ENCODE measurements at places on chromosomes 6 and 20.

DNA sequence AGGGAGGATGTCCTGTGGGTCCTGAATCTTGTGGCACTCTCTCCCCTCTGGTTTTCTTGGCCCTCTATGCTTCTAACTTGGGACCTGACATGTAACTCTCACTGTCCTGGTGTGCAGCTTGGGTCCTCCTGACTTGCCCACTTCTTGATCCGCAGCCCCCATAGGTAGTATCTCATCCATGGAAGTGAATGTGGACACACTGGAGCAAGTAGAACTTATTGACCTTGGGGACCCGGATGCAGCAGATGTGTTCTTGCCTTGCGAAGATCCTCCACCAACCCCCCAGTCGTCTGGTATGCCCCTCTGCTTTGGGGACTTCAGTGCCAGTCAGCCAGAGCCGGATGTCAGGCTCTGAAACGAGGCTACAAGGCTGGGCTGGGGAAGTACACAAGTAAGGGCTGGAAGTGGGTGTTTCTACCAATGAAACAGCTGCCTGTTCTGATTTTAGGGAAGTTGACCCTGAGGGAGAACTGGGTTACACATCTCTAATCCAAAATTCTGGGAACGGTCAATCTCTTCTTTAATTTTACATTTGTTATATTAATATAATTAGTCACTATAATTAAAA, 641 bp downstream of the DBNDD2 start:
- no peak for DNase-seq

GRCh38 chr6:78561015-78561414, 306.3 kb upstream of the IRAK1BP1 start:
- no peak for DNase-seq

GRCh38 chr6:138666636-138667035, 106.9 kb upstream of the CCDC28A start:
- no peak for DNase-seq

DNA sequence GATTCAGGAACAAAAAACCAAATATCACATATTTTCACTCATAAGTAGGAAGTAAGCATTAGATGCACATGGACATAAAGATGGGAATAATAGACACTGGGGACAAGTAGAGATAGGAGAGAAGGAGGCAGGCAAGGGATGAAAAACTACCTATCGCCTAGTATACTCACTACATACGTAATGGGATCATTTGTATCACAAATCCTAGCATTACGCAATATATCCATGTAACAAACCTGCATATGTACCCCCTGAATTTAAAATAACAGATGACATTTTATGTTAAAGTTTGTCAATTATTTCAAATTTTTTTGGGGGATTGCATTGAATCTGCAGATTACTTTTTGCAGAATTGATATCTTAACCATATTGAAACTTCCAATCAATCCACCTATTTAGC, 660.5 kb upstream of the MAN1A1 start:
- DNase-seq, result no peak

GRCh38 chr6:109491207-109491938, 8.4 kb upstream of the ZBTB24 start:
- no peak for DNase-seq

- DNase-seq, result no peak
Observed at GRCh38 chr6:39449022-39449421, 126.5 kb upstream of the KCNK16 start.

DNA sequence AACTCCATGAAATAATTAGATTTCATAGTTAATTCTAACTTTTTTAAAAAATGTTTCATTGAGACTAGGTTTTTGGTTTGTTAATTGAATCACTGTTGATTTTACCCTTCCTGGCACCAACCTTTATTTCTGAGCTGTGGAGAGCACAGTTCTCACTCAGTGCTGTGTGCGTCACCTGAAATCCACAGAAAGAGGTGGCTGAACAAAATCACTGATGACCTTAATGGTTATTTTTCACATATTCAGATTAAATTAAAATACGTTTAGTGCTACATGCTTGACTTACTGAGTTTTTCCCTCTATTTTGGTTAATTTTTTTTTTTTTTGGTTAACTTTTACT, 89.4 kb downstream of the SLC16A10 start:
- DNase-seq, result no peak

GRCh38 chr6:40037271-40037670, 103.0 kb upstream of the MOCS1 start:
- no peak for DNase-seq

GRCh38 chr6:133286765-133287164, 45.6 kb downstream of the EYA4 start:
- DNase-seq, result no peak

- no peak for DNase-seq
Observed at GRCh38 chr6:93785694-93786030, 366.3 kb upstream of the EPHA7 start.

- no peak for DNase-seq
Observed at GRCh38 chr6:74250161-74250818, 554.3 kb downstream of the CD109 start.

DNA sequence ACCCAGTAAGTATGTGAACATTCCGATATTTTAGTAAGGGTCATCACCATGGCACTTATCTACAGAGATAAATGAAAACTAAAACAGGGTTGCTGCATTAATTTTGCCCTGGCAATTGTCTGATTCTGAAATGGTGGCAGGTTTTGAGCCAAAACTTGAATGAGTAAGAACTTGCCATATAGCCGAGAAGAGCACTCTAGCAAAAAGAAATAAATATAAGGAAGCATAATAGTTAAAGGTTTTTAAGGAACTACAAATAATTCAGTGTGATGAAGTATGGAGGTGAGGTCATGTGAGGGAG, 68.5 kb upstream of the BTN3A2 start:
- DNase-seq, result no peak

DNA sequence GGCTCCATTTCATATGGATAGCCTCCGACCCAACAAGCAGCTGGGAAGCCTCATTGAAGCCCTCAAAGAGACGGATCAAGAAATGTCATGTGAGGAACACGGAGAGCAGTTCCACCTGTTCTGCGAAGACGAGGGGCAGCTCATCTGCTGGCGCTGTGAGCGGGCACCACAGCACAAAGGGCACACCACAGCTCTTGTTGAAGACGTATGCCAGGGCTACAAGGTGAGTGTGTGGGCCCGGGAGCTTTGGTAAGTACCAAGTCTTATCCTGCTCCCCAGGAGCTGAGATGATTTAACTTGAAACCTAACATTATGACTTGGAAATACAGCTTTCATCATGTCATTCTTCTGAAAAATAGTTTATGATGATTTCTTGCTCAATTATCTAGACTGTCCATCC, 4.1 kb downstream of the TRIM38 start:
- DNase-seq, result no peak

DNA sequence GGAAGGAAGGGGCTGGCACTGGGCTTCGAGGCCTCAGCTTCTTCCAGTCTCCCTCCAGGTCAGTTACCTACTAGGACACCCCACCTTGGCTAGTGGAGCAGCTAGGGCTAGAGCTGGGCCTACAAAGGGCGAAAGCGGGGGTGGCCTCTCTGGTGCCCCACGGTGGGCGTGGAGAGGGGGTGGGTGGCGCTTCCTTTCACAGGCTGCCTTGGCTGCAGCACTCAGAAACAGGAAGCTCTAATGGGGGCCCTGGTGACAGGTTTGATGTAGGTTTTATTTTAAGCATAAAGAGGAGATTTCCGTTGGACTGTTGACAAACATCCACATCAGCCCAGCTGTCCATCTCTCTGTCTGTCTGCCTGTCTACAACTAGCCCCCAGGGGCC, 13.4 kb downstream of the FAM110A start:
- no peak for DNase-seq

- DNase-seq, result no peak
Observed at GRCh38 chr6:3013486-3013885, 13.8 kb downstream of the NQO2 start.

DNA sequence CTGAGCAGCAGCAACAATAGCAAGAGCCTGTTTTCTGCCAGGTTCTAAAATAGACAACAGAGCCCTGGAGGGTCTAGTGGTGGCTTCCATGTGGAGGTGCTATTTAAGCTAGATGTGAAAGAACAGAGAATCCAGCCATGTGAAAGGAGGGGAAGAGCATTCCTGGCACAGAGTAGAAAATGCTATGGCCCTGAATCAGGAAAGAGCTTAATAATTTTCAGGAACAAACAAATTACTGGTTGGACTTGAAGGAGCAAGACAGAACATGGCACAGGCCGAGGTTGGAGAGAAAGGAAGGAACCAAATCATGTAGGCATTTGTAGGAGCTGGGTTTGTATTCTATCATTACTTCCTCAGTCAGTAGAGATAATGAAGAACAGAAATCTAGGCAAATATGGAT, 98.3 kb downstream of the AIG1 start:
- DNase-seq, result no peak

Measured in right renal cortex interstitium (tissue), 3 donors.